ENCODE measurements at places on chromosomes 12 and 14.

GRCh38 chr12:122021193-122021821 lies 377 bp upstream of the BCL7A start:
- no peak for DNase-seq

GRCh38 chr12:119486599-119487154 lies 106.9 kb upstream of the TMEM233 start:
- no peak for DNase-seq

GRCh38 chr12:90124289-90124688 lies 415.7 kb upstream of the ATP2B1 start:
- no peak for DNase-seq

DNA sequence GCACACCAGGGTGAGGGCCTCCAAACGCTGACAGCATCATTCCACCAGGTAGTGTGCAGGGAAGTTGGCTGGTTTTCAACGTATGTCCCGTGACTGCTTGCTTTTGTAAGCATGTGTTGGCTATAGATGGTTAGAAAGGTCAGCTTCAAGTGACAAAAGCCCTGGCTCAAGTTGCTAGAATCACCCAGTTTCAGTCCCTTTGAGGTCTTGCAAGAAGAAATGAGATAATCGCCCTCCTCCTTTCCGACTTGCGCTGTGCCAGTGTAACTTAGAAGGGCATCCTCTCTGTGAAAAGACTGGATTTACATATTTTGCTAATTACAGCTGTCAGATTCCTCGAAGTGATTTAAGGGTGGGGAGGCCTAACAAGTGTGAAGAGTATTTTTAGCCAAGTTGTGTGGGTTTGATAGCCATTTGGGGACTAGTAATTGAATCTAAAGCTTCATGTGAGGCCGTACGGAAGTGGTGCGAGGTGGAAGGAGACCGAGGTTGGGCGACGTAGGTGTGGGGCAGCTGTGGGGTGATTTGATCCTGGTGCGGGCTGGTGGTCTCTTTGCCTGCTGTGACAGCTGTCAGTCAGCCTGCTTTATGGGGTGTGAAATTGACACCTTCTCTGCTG lies 94.7 kb downstream of the CHST11 start:
- no peak for DNase-seq

DNA sequence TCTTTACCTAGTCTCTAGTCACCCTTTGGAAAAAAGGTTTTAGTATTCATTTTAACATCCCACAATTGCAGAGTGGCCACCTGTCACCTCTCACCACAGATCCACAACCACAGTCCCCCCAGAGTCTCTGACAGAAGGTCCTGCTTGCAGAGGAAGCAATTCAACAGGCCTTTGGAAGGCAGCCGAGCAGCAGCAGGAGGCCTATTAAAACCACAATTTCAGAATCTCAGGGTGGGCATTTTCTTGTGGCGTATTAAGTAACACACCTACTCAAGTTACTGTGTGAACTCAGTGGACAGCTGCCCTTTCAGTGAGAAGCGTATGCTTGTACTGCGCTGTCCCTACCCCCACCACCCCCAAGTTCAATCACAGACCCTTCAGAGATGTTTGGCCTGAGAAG lies 234.0 kb upstream of the HMGA2 start:
- DNase-seq = no peak

GRCh38 chr12:3563966-3564365 lies 73.0 kb downstream of the PRMT8 start:
- no peak for DNase-seq

DNA sequence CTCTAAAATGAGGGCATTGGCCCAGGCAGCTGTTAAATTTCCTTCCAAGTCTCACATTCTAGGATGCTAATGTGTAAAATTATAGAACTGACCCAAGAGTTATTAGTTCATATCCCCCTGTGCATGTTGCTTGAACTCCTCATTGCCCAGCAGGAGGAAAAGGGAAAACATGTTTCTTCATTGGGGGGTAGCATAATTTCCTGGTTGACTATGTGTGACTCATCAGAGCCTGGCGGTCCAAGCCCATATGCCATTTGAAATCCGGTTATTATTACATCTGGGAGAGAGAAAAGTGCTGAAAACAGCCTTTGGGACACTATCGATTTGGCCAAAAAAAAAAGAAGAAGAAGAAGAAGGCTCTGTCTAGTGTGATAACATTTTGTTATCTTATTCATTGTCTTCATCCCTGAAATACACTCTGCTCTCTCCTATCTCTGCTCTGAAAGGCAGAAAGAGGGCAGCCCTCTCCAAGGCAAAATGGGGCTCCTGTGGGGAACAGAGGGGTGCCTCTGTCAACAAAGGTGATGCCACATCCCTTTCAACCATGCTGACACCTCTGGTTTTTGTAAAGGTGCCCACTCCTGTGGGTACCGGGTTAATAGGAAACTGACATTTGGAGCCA lies 114.2 kb downstream of the DAD1 start:
- no peak for DNase-seq

DNA sequence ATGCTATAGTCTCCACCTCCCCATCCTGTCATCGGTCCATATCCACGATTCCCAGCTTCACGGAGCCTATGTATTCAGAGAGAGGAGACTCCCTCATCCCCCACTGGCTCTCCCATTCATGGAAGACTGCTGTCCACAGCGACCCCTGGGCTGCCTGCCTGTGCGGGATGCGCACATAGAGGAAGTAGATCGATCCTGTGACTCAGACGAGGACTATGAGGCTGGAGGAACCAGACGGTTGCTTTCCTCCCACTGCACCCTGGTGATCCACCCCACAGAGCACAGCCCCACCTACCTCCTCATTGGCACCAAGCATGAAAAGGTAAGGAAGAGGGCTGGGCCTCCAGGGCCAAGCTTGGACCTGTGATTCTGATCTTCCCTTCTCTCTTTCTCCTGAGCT lies 24.4 kb downstream of the PIGH start:
- DNase-seq = no peak

DNA sequence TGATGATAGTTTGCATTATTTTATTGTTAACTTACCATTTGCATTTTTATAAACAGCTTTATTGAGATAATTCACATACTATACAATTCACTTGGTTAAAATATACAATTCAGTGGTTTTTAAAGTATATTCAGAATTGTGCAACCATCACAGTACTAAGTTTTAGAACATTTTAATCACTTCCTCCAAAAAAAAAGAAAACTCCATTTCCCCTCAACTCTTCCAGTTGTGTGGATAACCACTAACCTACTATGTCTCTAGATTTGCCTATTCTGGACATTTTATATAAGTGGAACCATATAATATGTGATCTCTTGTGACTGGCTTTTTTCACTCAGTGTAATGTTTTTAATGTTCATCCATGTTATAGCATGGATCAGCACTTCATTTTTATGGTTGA lies 41.3 kb downstream of the WNK1 start:
- no peak for DNase-seq

DNA sequence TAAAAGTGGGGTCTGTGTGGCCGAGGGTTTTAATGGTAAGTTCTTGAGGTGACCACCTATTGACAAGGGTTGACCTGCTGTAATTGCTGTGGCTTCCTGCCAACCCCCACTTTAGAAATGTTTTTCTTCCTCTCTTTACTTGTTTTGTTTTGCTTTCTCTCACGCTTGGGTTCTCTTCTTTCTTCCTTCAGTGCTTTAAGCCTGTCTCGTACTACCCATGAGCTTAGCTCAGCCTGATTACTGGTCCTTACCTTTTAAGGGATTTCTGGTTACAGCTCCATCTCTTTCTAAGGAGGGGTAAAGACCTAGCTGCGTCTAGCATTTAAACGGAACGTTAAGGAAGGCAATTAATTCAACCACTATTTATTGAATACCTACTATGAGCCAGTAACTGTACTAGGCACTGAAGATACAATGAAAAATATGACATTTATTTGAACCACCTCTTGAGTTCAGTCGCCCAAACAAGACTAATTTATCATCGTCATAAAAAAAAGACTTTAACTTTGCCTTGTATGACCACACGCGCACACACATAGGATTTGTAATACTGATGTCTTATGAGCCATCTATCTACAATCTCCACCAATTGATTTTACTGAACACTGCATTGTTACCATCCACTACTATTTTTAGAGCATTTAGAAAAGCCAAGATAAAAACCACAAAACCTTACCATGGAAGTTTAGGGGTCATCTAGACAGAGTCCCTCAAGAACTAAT lies 888 bp upstream of the PPP1R12A start:
- no peak for DNase-seq

DNA sequence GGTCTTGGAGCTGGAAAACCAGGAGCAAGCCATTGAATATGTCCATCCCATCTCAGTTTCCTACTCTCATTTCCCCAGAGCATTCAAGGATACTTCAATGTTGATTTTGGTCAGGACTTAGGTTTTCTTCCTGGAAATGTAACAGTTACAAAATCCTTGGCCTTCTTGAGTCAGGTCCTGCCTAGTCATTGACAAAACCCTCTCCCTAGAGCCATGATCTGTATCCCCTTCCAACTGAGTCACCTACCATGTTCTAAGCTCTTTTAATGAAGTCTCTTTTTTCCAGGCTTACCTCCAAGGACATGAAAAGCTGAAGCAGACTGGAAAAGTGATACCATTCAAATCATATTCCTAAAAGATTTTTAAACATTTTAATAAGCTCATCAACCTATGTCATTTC lies 549.2 kb downstream of the GALC start:
- no peak for DNase-seq

- DNase-seq = no peak
These were observed 3.2 kb downstream of the KCNJ8 start for GRCh38 chr12:21771311-21771710.

GRCh38 chr12:66699738-66700482 lies 21.0 kb upstream of the GRIP1 start:
- no peak for DNase-seq

DNA sequence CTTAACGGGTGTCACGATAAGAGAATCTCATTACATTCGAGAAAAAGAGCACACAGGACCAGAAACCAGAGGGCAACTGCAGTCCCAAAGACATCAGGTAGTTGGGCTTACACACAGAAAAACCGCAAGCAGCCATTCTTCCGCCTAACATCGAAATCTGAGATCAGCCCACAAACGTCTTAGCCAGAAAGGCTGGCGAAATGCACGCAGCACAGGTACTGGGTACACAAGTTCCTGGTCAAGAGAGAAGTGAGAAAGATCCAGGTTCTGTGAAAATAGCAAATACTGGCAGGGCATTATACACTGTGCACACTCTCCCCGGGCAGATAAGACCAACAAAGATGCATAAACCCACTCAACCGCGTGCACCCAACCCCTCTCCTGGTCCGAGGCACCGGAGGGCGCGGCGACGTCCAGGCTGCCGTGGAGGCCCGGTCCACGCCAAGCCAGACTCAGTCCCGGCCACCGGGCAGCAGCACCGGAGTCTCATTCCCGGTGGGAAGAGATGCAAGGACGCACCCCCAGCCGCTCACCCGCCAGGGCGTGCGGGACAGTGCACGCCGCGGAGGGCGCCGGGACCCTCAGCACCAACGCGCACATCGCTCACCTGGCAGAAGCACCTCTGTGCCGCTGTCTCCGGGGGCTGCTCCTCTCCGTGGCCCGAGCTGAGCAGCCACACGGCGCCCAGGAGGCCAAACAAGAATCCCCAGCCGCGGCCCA lies 437 bp downstream of the ERO1A start:
- no peak for DNase-seq

DNA sequence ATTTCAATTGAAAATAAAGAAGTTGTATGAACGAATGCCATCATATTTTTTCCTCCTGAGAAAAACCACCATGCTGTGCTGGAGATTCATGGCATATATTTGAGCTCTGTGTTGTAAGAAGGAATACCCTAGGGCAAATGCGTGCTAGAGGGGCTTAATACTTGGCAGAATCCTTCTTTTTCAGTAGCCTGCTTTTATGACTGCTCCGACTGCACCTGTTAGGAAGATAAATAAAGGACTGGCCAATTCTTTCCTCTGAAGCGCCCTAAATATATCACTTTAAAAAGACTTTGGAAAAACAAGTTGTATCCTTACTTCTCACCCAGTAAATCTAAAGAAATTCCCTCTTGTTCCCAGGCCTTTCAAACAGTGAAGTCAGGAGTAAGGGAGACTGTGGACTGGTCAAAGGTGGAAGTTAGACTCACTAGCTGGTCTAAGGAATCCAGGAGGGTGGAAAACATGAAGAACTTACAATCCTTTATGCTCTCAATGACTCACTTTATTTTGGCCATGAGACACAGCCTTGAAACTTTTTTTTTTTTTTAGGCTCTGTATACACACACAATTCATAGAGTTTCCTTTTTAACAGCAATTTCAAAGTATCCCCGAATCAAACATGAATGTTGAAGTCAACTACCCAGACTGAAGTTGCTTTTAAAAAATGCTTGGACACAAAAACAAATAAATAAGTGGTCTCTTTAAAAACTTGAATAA lies 5.2 kb downstream of the MYBPC1 start:
- DNase-seq = no peak

- no peak for DNase-seq
These were observed 30.4 kb downstream of the RAP1B start for GRCh38 chr12:68641138-68641537.

DNA sequence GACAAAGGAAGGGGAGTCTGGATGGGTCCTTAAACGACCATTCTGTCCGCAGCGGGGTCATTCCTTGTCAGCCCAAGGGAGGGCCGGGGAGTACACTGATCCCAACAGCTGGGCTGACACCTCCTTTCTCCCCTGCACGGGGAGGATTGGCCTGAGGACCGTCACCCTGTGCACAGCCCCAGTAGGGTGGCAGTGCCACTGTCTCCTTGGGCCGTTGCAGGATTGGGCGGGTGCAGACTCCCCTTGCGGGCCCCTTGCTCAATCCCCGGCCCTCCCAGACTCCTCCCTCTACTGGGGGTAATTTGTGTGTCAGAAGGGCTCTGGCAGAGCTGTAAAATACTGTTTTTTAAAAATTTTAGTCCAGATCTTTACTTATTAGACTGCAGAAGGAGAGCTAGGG lies 12.6 kb upstream of the AMN start:
- no peak for DNase-seq

DNA sequence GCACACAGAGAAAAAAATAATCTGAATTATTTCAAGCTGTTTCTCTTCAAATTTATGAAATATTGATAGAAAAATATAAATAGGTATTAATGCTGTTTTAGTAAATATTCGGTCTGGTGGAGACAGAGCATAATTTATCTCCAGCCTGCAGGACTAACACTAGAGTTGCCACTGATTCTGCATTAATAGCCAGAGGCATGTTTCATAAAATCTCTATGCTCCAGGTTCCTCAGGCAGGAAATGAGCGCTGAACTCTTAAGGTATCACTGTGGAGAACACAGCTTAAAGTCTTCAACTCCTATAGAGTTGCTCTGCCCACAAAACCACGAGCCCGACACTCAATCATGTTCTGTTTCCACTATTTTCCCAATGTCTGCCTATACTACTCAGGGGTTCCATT lies 470.0 kb upstream of the TMPO start:
- no peak for DNase-seq

DNA sequence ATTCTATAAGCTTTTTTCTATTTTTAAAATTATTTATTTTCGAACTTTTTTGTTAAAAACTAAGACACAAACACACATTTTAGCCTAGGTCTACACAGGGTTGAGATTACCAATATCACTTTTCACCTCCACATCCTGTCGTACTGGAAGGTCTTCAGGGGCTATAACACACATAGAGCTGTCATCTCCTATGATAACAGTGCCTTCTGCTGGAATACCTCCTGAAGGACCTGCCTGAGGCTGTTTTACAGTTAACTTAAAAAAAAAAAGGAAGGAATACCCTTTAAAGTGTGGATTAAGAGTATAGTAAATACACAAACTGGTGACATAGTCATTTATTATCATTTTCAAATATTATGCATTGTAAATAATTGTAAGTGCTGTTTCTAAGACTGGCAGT lies 43.0 kb downstream of the RASSF8 start:
- DNase-seq = no peak
